ENCODE measurements at places on chromosomes 5 and 9. TPM values are rescaled to one million over a fixed set of nuclear protein-coding genes. Genes with fewer than 3 reads are reported as not detected.

Gene ENTPD8
- total RNA-seq, result 0.07 TPM

Gene SV2C
- not detected for total RNA-seq

Gene SH3RF2
- total RNA-seq, result 2.5 TPM

Gene ADRA1B
- total RNA-seq, result 0.07 TPM

Gene CTSV
- 1.1 TPM for total RNA-seq

Gene NR5A1
- not detected for total RNA-seq

Gene IFNB1
- not detected for total RNA-seq

Gene ORM2
- not detected for total RNA-seq

Gene C9orf152
- not detected for total RNA-seq

Gene NEURL1B
- total RNA-seq, result 0.46 TPM

Gene CRHBP
- not detected for total RNA-seq

Gene HAVCR2
- total RNA-seq, result 0.07 TPM

Gene RANBP3L
- total RNA-seq, result not detected

Gene DNAJC18
- total RNA-seq, result 7.6 TPM

Gene ARL10
- 9.2 TPM for total RNA-seq

Gene SLF1
- total RNA-seq, result 14.2 TPM

Gene SLC6A18
- not detected for total RNA-seq

Gene BSPRY
- not detected for total RNA-seq

Gene FST
- 1.4 TPM for total RNA-seq

Gene NTNG2
- 0.92 TPM for total RNA-seq

Gene SHOC1
- total RNA-seq, result not detected

Gene ARL14EPL
- total RNA-seq, result 0.39 TPM

Gene GADD45G
- 0.33 TPM for total RNA-seq

Gene SLCO6A1
- total RNA-seq, result not detected

Gene FBN2
- total RNA-seq, result 73.7 TPM

Gene LTC4S
- 0.66 TPM for total RNA-seq

Gene PCDHB7
- total RNA-seq, result 0.40 TPM

Gene MLANA
- total RNA-seq, result not detected

Gene UNC13B
- 70.2 TPM for total RNA-seq

Gene NR6A1
- 0.39 TPM for total RNA-seq

Gene EIF4EBP3
- total RNA-seq, result 1.4 TPM

Gene IQGAP2
- 8.3 TPM for total RNA-seq

Gene UNC5A
- total RNA-seq, result 1.6 TPM

Gene CDH18
- total RNA-seq, result not detected
